ENCODE measurements at places on chromosomes 5 and 9. TPM values are rescaled to one million over a fixed set of nuclear protein-coding genes. Genes with fewer than 3 reads are reported as not detected.

Gene SNCAIP
- 0.66 TPM for total RNA-seq

Gene TXNDC8
- not detected for total RNA-seq

Gene PPP3R2
- not detected for total RNA-seq

Gene FTMT
- not detected for total RNA-seq

Gene LCN2
- not detected for total RNA-seq

Gene ESM1
- 3.3 TPM for total RNA-seq

Gene RNF224
- 0.17 TPM for total RNA-seq

Gene NR2F1
- total RNA-seq = 55.4 TPM

Gene DNAI1
- 0.58 TPM for total RNA-seq

Gene ADAMTS19
- total RNA-seq = 0.73 TPM

Gene SPINK4
- not detected for total RNA-seq

Gene LCN15
- total RNA-seq = not detected

Gene ZNF454
- 2.5 TPM for total RNA-seq

Gene LPAR1
- total RNA-seq = 220 TPM

Gene CENPH
- total RNA-seq = 38.0 TPM

Gene ADCY2
- 0.15 TPM for total RNA-seq

Gene SLCO6A1
- not detected for total RNA-seq

Gene RNF183
- total RNA-seq = not detected

Gene BTNL8
- total RNA-seq = not detected

Gene PALM2AKAP2
- 5.1 TPM for total RNA-seq

Gene IFNA21
- not detected for total RNA-seq

Gene CRB2
- total RNA-seq = not detected

Gene SPINK13
- total RNA-seq = not detected

Gene AUH
- total RNA-seq = 43.6 TPM

Gene TPPP
- 0.66 TPM for total RNA-seq
